Body of pancreas (tissue), 4 donors: ENCODE measurements at places on chromosomes 16 and 17. TPM values are rescaled to one million over a fixed set of nuclear protein-coding genes. Genes with fewer than 3 reads are reported as not detected.

The DHX38 gene
- 40.5 TPM for total RNA-seq

The HERPUD1 gene
- total RNA-seq: 211 TPM

The ABCC12 gene
- total RNA-seq: not detected

The KCNJ16 gene
- total RNA-seq: 58.6 TPM

GRCh38 chr16:57007530-57007929 lies 18.2 kb downstream of the NLRC5 start:
- DNase-seq: no peak
- no peaks in the 10 kb centered on the region for H3K36me3 ChIP-seq

The TMEM204 gene
- total RNA-seq: 25.1 TPM

- H3K4me3 ChIP-seq: no peak overlapping the region
- peaks cover 21% of the 10 kb centered on the region for H3K4me1 ChIP-seq
Observed at GRCh38 chr16:20388854-20389253, 15.7 kb downstream of the PDILT start.

The TMEM114 gene
- total RNA-seq: not detected

The SLC35G6 gene
- not detected for total RNA-seq

The STH gene
- not detected for total RNA-seq

The FADS6 gene
- total RNA-seq: not detected

The KRTAP3-1 gene
- not detected for total RNA-seq

The GAST gene
- not detected for total RNA-seq

The TNFRSF17 gene
- total RNA-seq: not detected

DNA sequence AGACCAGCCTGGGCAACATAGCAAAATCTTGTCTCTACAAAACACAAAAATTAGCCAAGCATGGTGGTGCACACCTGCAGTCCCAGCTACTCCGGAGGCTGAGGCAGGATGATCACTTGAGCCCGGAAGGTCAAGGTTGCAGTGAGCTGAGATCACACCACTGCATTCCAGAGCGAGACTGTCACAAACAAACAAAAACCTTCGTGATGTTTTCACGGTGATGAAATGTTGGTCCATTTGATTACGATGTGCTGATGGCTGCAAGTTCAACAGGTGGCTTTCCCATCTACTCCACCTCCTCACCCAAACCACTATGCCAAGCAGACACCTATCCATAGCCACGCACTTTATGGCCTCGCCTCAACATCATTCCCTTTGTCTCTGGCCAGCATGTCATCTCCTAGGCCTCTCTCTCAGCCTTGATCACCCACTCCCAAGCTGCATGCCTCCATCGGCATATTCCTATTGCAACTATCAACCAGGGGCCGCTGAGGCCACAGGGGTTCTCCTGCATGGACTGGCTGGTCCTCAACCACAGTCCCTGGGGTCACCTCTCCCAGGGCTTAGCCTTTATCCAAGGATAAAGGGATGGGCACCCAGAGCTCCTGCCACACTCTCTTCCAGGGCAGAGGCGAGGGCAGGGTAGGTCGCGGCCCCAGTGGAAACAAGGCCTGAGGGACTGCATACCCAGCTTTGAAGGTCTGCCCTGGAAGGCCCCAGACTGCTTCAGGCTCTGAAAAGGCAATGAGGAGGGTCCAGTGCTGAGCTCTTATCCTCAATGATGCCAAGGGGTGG lies 17.1 kb upstream of the ALOX15B start:
- no peak for DNase-seq
- H3K27ac ChIP-seq: no peak overlapping the region
- no peaks in the 10 kb centered on the region for H3K36me3 ChIP-seq
- H3K4me3 ChIP-seq: no peak overlapping the region
- H3K27me3 ChIP-seq: no peaks in the 10 kb centered on the region

- no peak overlapping the region for H3K27ac ChIP-seq
- H3K27me3 ChIP-seq: no peaks in the 10 kb centered on the region
- peaks cover 15% of the 10 kb centered on the region for H3K4me1 ChIP-seq
Observed at GRCh38 chr16:51431517-51432241, 280.6 kb upstream of the SALL1 start.

- H3K4me3 ChIP-seq: no peak overlapping the region
- no peaks in the 10 kb centered on the region for H3K36me3 ChIP-seq
- H3K27me3 ChIP-seq: no peaks in the 10 kb centered on the region
- no peak overlapping the region for H3K27ac ChIP-seq
- peak; percentile 80 for DNase-seq
Observed at GRCh38 chr17:50626037-50626574, 8.6 kb upstream of the ABCC3 start.

- peaks cover 16% of the 10 kb centered on the region for H3K4me1 ChIP-seq
Observed at GRCh38 chr16:11316331-11317015, 28.8 kb upstream of the RMI2 start.

GRCh38 chr17:45868276-45868675 lies 23.6 kb downstream of the SPPL2C start:
- H3K27me3 ChIP-seq: no peaks in the 10 kb centered on the region
- no peaks in the 10 kb centered on the region for H3K4me1 ChIP-seq
- no peak overlapping the region for H3K4me3 ChIP-seq
- no peak for DNase-seq
- H3K36me3 ChIP-seq: no peaks in the 10 kb centered on the region
- no peak overlapping the region for H3K27ac ChIP-seq

- no peaks in the 10 kb centered on the region for H3K36me3 ChIP-seq
- H3K4me3 ChIP-seq: no peak overlapping the region
- no peaks in the 10 kb centered on the region for H3K27me3 ChIP-seq
- peak; percentile 73 for DNase-seq
Observed at GRCh38 chr17:74408262-74408661, 23.6 kb upstream of the GPRC5C start.

DNA sequence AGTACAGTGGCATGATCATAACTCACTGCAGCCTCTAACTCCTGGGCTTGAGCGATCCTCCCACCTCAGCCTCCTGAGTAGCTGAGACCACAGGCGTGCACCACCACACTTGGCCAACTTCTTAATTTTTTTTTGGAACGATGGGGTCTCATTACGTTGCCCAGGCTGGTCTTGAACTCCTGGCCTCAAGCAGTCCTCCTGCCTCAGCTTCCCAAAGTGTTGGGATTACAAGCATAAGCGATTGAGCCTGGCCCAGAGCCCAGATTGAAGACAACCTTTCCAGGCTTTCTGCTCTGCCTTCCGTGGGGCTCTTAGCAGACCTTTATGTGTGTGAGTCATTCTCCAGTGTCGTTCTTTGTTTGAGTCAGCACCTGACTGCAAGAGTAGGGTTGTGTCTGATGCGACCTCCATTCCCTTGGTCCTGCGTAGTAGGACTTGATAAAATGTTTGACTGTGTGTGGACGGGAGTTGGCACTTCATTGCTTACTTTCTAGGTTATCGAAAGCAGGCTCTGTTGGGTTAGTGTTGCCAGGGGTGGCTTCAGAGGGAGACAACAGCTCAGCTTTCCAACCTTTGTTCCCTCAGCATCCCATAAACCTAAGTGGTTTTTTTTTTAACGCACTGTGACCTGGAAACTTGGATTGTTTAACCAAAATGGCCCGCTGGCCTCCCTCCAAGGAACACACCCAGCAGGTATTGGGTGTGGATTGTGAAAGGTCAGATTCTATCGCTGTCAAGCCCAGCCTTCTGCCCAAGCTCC lies 26.4 kb downstream of the EEF2K start:
- H3K4me3 ChIP-seq: no peak overlapping the region
- H3K27me3 ChIP-seq: no peaks in the 10 kb centered on the region
- peak; percentile 91 for DNase-seq
- peak overlapping the region; percentile 50 for H3K27ac ChIP-seq
- peaks cover 15% of the 10 kb centered on the region for H3K4me1 ChIP-seq

- no peaks in the 10 kb centered on the region for H3K27me3 ChIP-seq
- no peak within 1 kb of the TSS for H3K27ac ChIP-seq
- peak; percentile 47 for DNase-seq
- H3K36me3 ChIP-seq: no peaks in the 10 kb centered on the region
- H3K4me3 ChIP-seq: peak within 1 kb of the TSS; percentile 29
Observed at GRCh38 chr17:49575679-49576087, at the start of gene NXPH3. Gene NXPH3, plus strand, starts transcription at chr17:49575871. Its CDS starts 349 bp downstream, at chr17:49576220.

The KRTAP4-2 gene
- not detected for total RNA-seq

- peaks cover 7% of the 10 kb centered on the region for H3K36me3 ChIP-seq
- H3K27me3 ChIP-seq: no peaks in the 10 kb centered on the region
- peaks cover 63% of the 10 kb centered on the region for H3K4me1 ChIP-seq
Observed at GRCh38 chr17:28744972-28745785, 1.4 kb downstream of the TRAF4 start.

DNA sequence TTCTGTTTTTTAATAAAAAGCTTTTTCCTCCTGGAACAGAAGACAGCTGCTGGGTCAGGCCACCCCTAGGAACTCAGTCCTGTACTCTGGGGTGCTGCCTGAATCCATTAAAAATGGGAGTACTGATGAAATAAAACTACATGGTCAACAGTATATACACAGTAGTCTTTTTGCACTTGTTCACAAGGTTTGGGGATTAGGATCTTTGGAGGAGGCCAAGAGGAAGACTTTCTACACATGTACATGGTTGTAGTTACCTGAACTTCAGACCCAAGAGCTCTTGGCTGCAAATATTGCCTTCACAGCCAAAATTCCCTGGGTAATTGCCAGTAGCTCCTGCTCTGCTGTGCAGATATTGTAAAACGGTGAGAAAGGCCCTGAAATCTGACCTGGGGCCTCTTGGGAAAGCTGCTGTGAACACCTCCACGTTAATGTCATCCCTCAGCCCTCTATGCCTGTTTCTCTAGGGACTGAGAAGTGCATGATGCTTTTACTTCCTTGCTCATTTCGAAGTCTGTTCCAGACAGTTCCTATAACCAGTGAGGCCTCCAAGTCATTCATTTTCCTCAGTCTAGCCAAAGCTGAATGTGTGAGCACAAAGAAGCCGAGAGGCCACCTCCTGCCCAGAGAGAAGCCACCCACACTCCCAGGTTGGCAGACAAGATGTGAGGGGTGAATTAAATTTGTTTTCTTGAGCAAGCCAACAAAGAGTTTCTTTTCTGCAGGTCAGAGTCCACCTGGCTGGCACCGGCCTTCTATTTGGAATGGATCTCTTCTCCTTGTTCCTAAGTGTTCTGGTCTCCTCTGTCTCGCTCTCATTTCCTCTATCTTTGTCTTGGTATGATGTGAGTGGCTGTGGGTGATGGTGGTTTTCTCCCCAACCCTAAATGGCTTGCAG lies 15.9 kb downstream of the ANKRD40 start:
- peak; percentile 93 for DNase-seq
- no peak overlapping the region for H3K4me3 ChIP-seq
- H3K27ac ChIP-seq: peak overlapping the region; percentile 93
- no peaks in the 10 kb centered on the region for H3K36me3 ChIP-seq
- H3K27me3 ChIP-seq: no peaks in the 10 kb centered on the region
- H3K4me1 ChIP-seq: peaks cover 97% of the 10 kb centered on the region

The ADORA2B gene
- 1.3 TPM for total RNA-seq

GRCh38 chr16:72162105-72162692 lies 9.8 kb downstream of the PMFBP1 start:
- no peaks in the 10 kb centered on the region for H3K27me3 ChIP-seq
- H3K4me1 ChIP-seq: no peaks in the 10 kb centered on the region
- no peak overlapping the region for H3K4me3 ChIP-seq
- H3K36me3 ChIP-seq: no peaks in the 10 kb centered on the region

GRCh38 chr16:9047689-9048301 lies 43.6 kb upstream of the HAPSTR1 start:
- H3K4me3 ChIP-seq: no peak overlapping the region
- no peaks in the 10 kb centered on the region for H3K27me3 ChIP-seq
- no peak overlapping the region for H3K27ac ChIP-seq
- DNase-seq: peak; percentile 76
- H3K4me1 ChIP-seq: peaks cover 10% of the 10 kb centered on the region

DNA sequence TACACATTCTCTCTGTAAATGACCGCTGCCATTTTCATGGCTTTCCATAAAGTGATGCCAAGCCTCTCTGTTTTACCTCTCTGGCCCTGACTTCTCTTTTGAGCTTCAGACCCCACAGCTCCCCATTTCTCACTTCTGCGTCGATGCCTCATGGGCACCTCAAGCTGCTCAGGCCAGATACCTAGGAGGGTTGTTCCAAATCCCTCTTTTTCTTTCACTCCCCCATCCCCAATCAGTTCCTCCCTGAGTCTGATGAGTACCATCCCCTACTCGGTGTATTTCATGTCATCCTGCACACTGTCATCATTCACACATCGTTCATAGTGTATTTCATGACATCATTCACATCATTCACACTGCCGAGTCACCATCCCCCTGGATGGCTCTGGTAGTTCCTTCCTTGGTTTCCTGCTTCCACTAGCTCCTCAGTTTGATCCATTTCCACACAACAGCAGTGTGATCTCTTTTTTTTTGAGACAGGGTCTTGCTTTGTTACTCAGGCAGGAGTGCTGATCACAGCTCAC lies 43.1 kb downstream of the NTN1 start:
- DNase-seq: no peak
- no peaks in the 10 kb centered on the region for H3K27me3 ChIP-seq
- H3K4me1 ChIP-seq: peaks cover 6% of the 10 kb centered on the region
- no peaks in the 10 kb centered on the region for H3K36me3 ChIP-seq
- H3K4me3 ChIP-seq: no peak overlapping the region

- H3K27me3 ChIP-seq: no peaks in the 10 kb centered on the region
- no peak for DNase-seq
- peaks cover 9% of the 10 kb centered on the region for H3K4me1 ChIP-seq
- H3K27ac ChIP-seq: no peak overlapping the region
- no peaks in the 10 kb centered on the region for H3K36me3 ChIP-seq
Observed at GRCh38 chr16:14400285-14400977, 229.6 kb downstream of the PARN start.

The NLK gene
- total RNA-seq: 30.1 TPM

GRCh38 chr17:77444984-77445759 lies 304.4 kb downstream of the SEC14L1 start:
- H3K27me3 ChIP-seq: no peaks in the 10 kb centered on the region
- no peak overlapping the region for H3K4me3 ChIP-seq
- no peaks in the 10 kb centered on the region for H3K36me3 ChIP-seq
- no peak overlapping the region for H3K27ac ChIP-seq

DNA sequence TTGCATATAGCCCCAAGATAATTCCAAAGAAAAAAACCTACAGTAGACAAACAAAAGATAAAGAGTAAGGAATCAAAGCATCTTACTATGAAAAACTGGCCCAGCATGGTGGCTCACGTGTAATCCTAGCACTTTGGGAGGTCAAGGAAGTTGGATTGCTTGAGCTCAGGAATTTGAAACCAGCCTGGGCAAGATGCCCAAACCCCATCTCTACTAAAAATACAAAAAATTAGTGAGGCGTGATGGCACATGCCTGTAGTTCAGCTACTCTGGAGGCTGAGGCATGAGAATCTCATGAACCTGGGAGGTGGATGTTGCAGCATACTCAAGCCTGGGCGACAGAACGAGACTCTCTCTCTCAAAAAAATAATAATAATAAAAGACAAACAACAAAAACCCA lies 764.7 kb upstream of the KIF2B start:
- H3K4me1 ChIP-seq: no peaks in the 10 kb centered on the region
- H3K27me3 ChIP-seq: no peaks in the 10 kb centered on the region
- H3K27ac ChIP-seq: no peak overlapping the region
- DNase-seq: no peak

GRCh38 chr16:69465881-69466280 lies 41.5 kb downstream of the CYB5B start:
- no peaks in the 10 kb centered on the region for H3K27me3 ChIP-seq
- peaks cover 12% of the 10 kb centered on the region for H3K4me1 ChIP-seq
- no peaks in the 10 kb centered on the region for H3K36me3 ChIP-seq
- DNase-seq: no peak

The CDH11 gene
- 17.6 TPM for total RNA-seq

- DNase-seq: no peak
Observed at GRCh38 chr16:4690946-4691665, 2.3 kb upstream of the NUDT16L1 start.

The GDE1 gene
- 30.6 TPM for total RNA-seq
